ENCODE measurements at places on chromosomes 12 and 14.

- DNase-seq: no peak
These were observed 153.8 kb downstream of the PELI2 start for GRCh38 chr14:56271970-56272369.

GRCh38 chr12:93530358-93530757 lies 42.1 kb upstream of the SOCS2 start:
- DNase-seq: no peak

DNA sequence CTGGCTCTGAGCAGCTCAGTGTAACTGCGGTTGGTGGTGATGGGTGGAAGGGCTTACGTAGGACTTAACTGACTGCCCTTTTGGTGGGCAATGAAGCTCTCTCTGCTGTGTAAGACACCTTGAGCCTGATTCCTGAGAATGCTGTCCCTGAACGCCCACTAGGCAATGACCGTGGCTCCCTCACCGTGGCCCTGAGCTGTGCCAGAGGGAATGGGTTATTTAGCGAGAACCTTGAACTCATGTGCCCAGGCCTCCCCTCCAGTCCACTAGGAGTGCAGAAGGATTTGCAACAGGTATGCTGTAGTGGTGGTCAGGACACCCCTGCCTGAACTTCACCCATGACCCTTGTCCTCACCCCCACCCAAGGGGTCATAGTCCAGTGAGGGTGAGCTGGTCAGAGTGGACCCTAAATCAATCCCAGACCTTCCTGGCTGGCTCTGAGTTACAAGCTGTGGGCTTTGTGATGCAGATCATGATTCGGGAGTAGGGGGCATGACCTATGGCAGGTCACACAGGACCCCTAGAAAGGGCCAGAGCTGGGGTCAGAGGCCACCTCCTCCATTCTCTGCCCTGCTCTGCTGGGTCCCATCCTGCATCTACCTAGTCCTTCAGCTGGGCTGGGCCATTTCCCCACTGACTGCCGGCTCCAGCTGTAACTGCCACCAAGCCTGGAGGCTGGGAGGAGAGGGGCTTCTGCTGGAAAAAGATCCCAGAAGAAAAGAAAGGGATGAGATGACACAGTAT lies 14.5 kb upstream of the ANKRD33 start:
- no peak for DNase-seq

GRCh38 chr14:101130861-101131260 lies 227.3 kb upstream of the RTL1 start:
- no peak for DNase-seq

DNA sequence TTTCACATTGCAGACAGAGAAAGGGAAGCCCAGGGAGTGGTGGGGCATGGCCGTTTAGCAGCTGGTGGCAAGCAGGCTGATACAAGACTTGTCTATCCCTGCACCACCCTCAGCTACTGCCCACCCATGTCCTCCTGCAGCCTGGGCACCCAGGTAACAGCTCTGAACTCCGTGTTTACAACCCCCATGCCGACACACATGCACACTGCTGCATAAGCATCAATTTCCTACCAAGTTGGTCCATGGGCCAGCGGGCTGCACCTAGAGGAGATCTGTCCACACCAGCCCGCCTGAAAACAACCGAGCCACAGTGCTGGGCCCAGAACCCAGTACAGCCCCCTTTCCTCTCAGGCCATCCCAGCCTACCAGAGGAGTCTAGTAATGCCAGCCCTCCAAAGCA lies 75.9 kb upstream of the C14orf180 start:
- no peak for DNase-seq

- DNase-seq: no peak
These were observed 17.8 kb downstream of the SINHCAF start for GRCh38 chr12:31308116-31308515.

DNA sequence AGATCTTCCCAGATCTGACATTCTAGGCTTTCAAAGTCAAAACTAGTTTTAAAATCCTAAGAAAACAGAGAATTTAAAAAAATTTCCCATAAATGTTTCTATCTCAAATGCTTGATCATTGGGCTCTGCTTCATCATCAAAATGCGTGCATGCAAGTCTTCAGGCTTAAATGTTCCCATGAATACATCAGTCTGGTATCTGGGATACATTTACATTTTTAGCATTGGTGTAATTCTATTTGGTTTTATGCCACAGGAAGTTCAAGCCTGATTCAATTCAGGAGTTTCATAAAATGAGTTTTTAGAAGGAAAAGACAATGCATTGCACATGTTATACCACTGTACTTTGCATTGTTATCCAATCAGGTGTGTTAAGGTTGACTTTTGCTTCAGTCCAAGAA lies 336.4 kb downstream of the PCNX1 start:
- no peak for DNase-seq

DNA sequence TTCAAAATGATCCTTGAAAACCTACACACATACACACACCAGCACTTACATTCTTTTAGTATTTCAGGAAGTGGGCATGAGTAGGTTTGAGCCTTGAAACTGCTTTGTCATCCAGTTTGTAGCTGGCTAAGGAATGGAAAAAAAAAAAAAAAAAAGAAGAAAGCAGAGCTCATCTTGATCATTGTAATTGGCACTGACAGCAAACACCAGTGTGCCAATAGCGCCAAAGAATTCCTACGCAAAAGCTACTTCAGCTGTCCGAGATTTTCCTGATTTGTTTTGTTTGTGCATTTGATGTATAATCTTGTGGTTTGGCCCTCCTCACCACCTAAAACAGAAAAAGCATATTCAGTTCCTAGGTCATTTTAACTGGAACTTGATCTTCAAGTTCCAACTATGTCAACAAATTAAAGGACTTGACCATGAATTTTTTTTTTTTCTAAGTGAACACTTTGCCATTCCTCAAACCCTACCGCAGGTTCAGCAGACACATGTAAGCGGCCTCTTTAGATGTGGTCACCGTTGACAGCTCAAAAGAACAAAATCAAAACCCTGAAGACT lies 57.3 kb downstream of the FLRT2 start:
- no peak for DNase-seq

- no peak for DNase-seq
These were observed 214.2 kb upstream of the KRR1 start for GRCh38 chr12:75725521-75726111.

GRCh38 chr14:50932592-50933495 lies 11.4 kb downstream of the PYGL start:
- DNase-seq: no peak

DNA sequence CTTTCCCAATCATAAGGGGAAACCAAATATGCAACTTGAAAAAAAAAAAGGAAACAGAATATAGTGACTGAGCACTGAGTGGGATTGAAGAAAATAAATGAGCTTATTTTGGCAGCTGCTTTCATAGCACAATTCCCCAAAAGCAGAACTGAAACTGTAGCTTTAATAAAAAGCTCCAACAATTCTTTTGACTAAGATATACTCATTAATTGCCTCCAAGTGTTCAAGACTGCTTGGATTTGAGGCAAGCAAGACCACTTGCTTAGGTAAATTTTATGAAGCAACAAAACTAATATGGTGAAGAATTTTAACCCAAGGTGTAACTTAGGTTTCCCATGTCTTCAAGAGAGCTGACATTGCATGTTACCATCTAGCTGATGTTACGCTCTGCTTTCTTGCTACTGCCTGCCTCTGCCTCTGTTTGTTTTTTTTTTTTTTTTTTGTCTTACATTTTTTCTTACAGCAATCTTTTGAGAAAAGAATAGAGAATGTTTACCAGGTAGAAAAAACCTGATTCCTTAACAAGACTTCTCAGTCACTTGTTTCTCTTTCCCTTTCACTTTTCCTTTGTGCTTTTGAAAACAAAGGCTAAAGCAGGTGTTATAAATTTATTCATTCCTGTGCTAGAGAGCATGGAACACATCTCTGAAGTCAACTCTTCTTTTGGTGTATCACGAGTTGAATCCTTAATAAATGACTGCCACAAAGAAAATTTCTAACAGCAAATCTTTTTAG lies 134.4 kb downstream of the BCAT1 start:
- DNase-seq: no peak

GRCh38 chr14:76763096-76764041 lies 2.1 kb downstream of the VASH1 start:
- no peak for DNase-seq

- DNase-seq: no peak
These were observed 72.2 kb upstream of the PLEKHG3 start for GRCh38 chr14:64632056-64632455.

GRCh38 chr12:57781801-57782200 lies 786 bp upstream of the TSFM start:
- DNase-seq: no peak

DNA sequence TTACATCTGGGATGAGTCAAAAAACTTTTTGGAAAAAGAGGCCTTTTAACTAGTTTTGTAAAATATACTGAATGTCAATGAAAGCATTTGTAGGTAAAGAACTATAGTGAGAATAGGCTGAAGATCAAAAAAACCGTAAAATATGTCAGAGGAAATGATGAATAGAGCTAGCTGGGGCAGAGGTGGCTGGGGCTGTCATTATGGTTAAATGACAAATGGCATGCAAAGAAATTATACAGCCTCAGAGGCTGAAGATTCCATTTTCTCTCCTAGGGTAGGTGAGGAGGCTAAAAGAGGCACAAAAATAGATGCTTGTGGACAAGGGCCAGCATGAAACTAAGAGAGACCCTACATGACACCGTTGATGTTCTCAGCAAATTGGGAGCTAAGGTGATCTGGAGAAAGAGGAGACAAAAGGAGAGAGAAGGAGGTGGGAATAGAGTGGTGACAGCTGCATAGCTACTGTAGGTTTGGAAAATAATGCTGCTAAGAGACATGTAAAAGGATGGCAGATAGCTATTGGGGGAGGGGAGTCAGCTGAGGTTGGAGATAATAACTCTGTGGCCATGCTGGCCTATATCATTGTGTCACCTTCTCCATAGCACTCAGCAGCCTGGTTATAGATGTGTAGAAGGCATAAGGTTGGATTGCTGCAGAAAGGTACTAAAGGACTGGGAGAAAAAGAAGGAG lies 63.8 kb downstream of the ABCC9 start:
- DNase-seq: no peak

- no peak for DNase-seq
These were observed 305.9 kb downstream of the NUAK1 start for GRCh38 chr12:105832806-105833205.

- no peak for DNase-seq
These were observed 77.9 kb downstream of the BHLHE41 start for GRCh38 chr12:26046906-26047305.

- DNase-seq: no peak
These were observed 473.5 kb downstream of the PRKD1 start for GRCh38 chr14:29454026-29454693.
